Activated CD4-positive, alpha-beta T cell treated with anti-CD3 and anti-CD28 coated beads, Interleukin-2, amount 50 U/mL, for 4 hours (primary cell): ENCODE measurements at places on chromosomes 5 and 9.
A peak's percentile ranks its signal among the peaks of the same experiment; 100 is the strongest.

- DNase-seq, result peak; percentile 5
These were observed 100.4 kb downstream of the TTLL11 start for GRCh38 chr9:121992571-121993212.

- DNase-seq, result no peak
These were observed 117.9 kb downstream of the HCN1 start for GRCh38 chr5:45578270-45578669.

DNA sequence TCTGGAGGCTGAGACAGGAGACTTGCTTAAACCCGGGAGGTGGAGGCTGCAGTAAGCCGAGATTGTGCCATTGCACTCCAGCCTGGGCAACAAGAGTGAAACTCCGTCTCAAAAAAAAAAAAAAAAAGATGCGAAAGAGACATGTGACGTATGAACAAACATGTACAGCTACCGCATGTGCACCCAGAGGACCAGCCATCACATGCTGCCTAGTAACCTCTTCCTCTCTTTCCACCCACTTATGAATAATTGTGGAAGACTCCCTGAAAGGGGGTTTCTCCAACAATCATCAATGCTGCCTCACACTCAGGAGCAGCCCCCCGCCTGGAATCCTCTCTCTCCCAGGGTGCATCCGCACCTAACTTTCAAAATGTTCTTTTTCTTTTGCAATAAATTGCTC, 2.2 kb downstream of the SARDH start:
- no peak for DNase-seq

- DNase-seq, result no peak
These were observed 179.1 kb upstream of the SMIM23 start for GRCh38 chr5:171606414-171607024.

GRCh38 chr5:149563466-149563865, 12.2 kb upstream of the CSNK1A1 start:
- DNase-seq, result no peak

- no peak for DNase-seq
These were observed 1.1 kb upstream of the AKNA start for GRCh38 chr9:114388764-114389375.

DNA sequence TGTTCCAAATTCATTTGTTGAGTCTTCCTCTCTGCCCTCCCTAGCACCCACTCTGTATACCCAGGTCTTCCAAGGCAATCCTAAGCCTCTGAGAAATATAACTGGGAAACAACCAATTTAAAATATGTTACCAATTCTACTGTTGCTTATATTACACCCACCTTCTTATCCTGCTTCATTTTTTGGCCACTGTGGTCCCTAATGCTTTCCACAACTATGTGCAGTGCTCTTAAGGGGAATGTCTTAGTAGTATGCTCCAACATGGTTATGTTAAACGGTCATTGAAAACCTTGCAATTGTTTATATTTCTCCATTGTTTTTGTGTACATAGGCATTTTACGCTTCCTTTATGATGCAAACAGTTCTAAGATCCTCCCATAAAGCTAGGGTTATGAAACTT, 273.1 kb upstream of the HAPLN1 start:
- DNase-seq, result no peak

DNA sequence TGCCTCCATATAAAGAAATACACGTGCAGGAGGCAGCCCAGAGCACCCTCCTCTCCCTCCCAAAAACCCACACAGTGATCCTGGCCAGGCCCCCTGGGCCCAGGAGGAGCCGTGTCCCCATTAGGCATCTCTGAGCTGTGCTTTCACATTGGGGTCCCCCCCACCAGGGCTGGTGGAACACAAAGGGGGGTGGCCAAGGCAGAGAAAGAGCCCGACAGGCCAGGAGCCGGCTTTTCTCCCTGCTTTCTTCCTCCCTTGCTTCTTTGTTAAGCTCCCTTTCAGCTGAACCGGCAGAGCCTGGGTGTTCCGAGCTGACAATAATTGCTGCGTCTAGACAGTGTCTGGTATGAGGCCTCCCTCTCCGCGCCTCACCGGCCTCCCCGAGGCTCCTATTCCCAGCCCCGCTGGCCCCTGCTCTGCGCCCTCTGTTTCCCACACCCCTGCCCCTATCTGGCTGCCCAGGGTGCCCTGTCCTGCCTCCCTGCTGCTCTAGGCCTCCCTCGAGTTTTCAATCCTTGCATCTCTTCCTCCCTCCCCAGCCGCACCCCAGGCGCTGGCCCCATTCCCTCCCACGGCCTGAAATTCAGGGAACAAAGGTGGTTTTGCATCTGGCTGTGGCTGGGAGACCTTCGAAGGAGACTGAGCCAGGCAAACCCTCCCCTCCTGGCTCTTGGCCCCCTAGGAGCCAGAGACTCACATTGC, 120.6 kb downstream of the C9orf50 start:
- DNase-seq, result no peak

DNA sequence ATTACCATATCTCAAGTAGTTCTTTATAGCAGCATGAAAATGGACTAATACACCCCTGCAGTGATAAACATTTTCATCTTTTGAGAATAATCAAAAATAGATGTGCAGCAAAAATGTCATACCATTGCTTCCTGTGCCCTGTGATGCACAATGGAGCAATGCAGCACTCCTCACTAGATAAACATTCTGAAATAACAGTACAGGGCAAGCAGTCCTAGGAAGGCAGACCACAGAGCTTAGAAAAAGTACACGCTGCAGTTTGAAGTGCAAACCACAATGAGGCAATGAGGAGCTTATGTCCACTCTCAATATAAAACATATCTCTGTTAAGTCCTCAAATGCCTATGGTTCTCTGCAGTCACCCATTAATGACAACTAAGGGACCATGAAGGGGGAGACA, 367.6 kb downstream of the PDE4D start:
- no peak for DNase-seq

DNA sequence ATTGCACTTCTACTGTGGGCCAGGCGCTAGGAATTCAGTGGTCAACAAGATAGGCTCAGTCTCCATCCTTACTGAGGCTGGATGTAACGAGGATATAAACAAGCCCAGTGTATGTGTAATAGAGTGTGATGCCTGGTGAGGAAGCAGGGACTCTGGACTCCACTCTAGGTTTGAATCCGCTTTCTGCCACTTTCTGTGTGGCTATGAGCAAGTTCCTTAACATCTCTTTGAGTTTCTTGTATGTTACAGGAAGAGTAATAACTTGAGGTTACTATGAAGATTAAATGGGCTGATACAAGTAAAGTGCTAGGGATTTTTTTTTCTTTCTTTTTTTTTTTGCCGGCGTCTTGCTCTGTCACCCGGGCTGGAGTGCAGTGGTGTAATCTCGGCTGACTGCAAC, 12.4 kb downstream of the DOCK2 start:
- no peak for DNase-seq

- no peak for DNase-seq
These were observed 71.9 kb downstream of the ITGA1 start for GRCh38 chr5:52859628-52860027.

GRCh38 chr9:76703270-76703669, 61.0 kb upstream of the PCA3 start:
- DNase-seq, result no peak

- DNase-seq, result no peak
These were observed 11.4 kb downstream of the PHF2 start for GRCh38 chr9:93587651-93588347.

DNA sequence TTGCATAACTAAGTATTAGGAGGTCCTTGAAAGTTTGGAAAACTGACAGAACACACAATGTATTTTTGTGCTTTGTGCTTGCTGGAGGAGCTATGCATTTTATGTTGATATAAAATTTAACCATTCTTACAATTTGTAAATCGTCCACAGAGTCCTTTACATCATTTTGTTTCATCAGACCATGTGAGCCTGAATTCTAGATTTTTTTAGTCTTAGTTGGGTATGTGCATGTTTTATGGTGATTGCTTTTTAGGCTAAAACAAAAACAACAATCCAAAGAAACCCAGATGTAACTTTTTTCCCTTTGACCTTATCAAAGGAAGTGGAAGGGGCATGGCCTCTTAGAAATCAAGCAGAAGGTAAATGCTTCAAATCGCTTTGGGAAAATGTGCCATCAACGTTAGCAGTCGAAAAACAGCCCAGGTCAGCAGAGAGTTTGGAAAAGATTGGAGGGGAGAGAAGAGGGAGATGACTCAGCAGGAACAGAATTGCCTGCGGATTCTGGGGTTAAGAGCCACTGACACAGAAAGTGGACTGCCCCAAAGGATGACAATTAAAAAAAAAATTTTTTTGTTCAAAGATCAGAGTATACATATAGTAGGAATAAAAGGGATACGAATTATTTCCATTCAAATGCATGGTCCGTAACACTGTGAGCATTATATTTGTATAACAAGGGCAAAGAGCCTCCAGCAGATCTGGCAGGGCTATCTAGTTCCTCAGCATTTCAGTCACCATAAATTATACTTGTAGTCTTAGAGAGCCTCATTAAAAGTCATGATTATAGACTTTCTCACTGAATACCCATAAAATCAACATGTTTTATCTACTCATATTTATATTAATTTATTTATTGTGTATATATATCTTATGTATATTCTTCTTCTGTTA, 253.5 kb upstream of the HAPLN1 start:
- DNase-seq, result no peak

GRCh38 chr5:135377751-135378680, 21.0 kb downstream of the MACROH2A1 start:
- DNase-seq, result no peak

DNA sequence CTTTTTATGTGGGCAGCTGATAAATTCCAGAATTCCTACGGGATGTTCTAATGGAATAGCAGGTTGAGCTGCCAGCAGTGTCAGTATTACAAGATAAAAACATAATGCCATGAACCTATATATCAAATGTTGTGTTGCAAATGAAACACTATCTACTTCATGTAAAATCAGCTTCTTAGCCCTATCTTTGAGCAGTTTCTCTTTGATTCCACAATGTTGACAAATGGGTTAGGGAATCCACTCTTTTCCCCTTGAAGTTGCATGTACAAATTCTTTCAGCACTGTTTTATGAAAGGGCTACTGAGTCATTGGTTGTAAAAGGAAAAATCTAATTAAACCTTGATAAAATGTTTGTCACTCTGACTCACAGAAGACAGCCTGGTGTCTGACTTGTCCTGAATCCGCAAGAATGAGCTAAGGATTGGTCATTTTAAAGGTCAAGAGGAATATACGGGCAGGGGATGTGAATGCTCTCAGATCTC, 950.6 kb upstream of the NUDT12 start:
- no peak for DNase-seq

- DNase-seq, result no peak
These were observed 347.8 kb downstream of the EFNA5 start for GRCh38 chr5:107322936-107323335.

DNA sequence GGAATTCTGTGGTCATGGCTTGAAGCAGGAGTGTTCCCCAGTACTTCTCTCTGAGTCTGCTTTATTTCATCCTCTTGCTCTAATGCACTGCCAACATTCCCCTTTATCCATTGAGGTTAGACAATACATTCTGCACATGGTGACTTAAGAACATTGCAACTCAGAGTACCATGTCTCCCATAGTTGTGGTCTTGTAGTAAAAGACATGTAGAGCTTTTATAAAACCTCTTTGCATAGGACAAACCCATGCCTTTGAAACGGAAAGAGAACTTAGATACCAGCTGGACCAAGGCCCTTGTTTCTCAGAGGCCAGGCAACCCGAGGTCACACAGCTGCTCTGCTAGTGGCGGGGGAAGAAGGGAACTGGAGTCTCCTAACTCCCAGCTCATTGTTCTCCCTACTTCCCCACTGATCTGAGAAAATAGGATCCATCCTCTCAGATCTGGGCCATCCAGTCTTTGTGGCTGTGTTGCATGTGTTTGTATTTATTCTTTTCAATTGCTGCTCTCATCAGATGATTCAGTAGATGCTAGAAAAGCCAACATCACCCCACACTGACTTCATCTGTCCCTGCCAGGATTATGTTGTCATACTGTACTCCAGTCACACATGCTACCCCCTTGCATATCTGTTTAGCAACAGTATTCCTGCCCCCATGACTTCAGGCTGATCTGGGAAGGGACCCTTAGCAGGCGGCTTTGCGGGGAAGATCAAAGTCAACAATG, 236.9 kb downstream of the SAXO1 start:
- DNase-seq, result no peak

- DNase-seq, result no peak
These were observed 196.2 kb downstream of the SLCO4C1 start for GRCh38 chr5:102099766-102100331.

DNA sequence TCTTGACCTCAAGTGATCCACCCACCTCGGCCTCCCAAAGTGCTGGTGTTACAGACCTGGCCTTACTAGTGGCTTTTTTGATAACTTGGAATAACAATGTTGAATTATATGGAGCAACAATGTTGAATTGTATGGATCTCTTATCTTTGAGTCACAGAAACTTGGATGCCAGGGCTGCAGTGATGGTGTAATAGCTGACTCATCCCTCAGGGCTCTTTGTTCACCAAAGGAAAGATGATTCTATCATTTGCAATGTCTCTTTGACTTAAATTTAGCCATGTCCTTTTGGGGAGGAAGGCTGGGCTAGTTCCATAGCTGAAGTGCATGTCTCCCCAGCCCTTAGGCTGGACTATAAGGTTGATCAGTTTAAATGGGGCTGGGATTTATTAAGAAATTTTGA, 172.3 kb downstream of the PDZD2 start:
- DNase-seq, result no peak

GRCh38 chr5:88660947-88661805, 221.8 kb downstream of the MEF2C start:
- no peak for DNase-seq

GRCh38 chr9:105447386-105447813, 434 bp upstream of the FSD1L start:
- DNase-seq, result no peak
